ENCODE measurements at places on chromosomes 12 and 14.

GRCh38 chr12:75690296-75690955 is 179.0 kb upstream of the KRR1 start:
- no peak for DNase-seq

DNA sequence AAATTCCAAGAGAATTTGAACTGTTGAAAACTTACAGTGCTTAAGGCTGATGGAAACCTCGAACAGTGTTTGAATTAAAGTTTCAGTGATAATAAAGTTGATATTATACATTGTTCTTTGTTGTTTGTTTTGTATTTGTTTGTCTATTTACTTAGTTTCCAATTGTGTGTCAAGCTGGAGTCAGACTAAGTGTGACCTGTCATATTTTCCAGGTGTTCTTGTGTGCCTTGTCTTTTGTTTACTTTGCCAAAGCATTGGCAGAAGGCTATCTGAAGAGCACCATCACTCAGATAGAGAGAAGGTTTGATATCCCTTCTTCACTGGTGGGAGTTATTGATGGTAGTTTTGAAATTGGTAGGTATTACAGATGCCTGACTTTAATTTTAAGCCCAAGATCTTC is 6.0 kb downstream of the SLCO1C1 start:
- DNase-seq, result no peak

GRCh38 chr14:71855399-71856036 is 76.7 kb upstream of the RGS6 start:
- DNase-seq, result peak; percentile 51

DNA sequence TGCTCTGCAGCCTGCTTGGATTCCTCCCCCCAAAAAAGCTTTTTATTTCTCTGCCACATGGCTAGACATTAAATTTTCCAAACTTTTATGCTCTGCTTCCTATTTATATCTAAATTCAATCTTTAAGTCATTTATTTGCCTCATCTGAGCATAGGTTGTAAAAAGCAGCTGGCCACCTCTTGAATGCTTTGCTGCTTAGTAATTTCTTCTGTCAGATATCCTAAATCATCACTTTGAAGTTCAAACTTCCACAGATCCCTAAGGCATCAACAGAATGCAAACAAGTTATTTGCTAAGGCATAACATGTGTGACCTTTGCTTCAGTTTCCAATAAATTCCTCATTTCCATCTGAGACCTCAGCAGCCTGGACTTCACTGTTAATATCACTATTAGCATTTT is 209.6 kb downstream of the FSCB start:
- DNase-seq, result no peak

GRCh38 chr12:64781280-64782190 is 22.3 kb upstream of the GNS start:
- DNase-seq, result no peak

DNA sequence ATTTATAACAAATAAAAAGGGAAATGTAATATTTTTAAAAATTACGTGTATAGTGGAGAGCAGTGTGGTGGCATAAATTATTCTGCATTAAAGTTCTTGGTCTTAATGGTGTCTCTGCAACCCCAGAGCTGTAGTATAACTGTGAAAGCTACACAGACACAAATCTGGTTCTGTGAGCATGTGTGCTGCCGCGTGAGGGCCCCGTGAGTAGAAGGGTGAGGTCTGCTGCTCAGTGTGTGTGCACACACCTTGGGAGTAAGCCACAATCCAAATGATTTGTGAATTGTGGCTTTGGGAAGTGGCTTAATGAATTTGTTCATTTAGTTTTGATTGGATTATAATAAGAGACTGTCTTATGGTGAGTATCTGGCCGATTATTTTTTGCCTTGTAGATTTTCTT is 16.8 kb downstream of the PELI2 start:
- DNase-seq, result no peak

DNA sequence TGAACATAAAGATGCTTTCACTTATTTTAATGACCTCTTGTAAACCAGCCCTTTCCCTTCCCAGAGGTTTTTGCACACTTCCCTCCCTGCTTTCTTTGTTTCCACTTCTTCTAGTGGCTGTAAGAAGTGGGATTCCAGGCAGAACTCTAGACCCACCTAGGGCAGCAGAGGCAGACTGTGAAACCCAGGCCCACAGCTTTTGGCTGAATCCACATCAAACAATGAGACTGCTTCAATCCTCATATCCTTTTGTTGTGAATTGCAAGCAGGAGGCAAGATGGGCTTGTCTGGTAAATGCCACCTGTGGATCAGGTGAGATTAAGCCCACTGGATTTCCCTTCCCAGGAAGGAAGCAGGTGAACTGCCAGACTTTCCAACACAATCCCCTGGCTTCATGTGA is 12.8 kb downstream of the CCDC177 start:
- no peak for DNase-seq

DNA sequence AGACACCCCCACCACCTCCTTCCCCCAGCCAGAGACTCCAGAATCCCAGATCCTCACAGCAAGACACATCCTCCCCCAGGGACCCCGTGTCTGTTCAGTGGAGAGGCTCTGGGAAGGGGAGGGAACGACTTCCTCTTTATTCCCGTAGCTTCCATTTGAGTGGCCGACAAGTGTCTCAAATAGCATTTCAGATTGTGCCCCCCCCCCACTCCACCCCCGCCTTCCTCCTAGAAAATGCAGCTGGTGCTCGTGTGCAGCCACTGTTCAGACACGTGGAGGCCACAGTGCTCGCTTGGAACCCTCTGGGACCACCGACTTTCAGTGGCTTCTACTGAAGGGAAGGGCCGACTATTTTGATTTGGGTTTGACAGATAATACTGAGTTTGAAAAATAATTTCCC is 14.3 kb downstream of the PPP2R5C start:
- no peak for DNase-seq

DNA sequence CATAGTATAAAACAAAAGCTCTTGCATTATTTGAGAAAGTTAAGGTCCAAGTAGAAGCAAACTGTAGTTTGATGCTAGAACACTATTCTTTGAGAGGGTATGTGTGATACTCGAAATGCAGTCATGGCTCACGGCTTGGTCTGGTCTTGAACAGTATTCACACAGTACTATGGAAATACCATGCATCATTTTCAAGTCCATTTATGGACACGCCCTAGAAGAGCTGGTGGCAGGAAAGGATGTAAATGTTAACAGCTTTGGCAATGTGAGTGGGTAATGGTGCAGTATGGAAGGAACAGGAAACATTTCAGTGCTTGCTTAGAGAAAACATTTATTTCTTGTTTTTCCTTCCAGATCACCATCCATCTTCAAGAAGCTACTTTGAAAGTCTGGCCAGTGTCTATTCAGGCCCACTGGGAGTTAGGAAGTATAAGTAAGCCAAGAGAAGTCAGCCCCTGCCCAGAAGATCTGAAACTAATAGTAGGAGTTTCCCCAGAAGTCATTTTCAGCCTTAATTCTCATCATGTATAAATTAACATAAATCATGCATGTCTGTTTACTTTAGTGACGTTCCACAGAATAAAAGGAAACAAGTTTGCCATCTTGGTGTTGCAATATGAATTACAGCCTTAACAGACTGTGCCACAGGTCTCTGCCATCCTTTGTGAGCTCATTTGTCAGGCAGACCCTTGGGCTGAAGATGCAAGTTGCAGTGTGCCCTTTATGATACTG is 5.7 kb upstream of the AKAP5 start:
- DNase-seq, result no peak

GRCh38 chr14:32102152-32102787 is 25.2 kb downstream of the ARHGAP5 start:
- no peak for DNase-seq

DNA sequence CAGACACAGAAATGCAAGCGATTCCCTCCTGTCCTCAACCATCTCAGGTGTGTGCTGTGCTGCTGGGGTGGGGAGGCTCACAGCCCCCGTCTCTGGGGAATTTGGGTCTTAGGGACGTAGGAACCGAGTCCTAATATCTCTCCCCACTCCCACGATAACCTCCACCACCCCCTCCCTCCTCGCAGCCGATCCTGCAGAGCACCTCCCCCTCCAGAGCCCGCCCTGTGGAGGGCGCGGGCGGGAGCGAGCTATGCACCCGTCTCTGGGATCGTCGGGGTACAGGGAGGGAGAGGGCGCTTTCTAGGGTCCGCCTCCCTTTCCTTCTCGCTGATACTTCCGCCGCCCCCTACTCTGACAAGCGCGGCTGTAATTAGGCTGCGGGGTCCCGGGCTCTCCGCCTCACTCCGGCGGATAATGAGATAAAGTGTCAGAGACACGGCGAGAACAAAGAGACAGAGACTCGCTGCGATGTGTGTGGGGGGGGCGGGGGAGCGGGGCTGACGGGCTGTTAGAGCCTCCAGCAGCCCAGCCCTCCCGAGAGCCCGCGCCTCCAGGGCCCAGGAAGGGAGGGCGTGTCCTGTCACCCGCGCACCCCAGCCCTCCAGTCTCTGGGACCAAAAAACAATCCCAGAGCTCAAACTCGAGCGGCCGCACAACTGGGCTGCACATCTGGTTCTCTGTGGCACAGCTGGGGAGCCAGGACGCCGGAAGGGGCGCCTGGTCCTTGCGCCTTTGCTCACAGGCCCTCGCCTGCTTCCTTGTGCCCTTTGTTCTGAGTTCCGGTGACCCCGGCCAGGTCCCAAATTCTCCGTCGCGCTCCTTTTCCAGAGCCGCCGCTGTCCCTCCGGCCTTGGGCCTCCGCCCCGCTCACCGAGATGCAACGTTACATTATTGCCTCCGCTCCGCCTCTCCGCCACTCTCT is 8.7 kb downstream of the SHMT2 start:
- no peak for DNase-seq

DNA sequence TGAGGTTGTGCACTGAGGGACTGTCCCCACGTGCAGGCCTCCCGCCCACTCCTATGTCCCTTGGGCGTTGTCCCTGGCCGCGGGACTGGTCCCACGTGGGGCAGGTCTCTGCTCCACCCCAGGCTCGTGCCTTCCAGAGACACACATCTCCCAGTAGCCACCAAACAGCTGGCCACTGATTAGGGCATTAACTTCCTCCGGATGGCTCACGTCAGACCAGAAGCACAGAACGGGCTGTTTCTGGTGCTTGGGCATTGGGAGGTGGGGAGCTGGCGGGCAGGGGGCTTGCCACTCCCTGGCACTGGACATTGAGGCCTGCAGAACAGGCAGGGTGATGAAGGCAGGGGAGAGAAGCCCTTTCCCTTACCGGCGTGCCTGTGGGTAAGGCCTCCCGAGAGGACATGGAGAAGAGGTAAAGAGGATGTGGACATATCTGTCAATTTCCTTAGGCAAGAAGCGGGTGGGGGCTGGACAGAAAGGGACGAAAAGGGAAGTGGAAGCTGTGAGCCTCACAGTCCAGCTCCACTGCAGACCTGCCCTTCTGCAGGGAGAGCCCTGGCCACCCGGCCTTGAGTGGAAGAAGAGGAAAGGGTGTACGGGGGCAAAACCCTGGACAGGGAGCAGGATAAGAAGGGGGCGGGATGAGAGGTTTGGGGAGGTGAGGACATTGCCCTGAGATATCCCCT is 101.2 kb downstream of the NINJ2 start:
- DNase-seq, result no peak

GRCh38 chr12:58470266-58471010 is 449.9 kb downstream of the LRIG3 start:
- DNase-seq, result no peak

DNA sequence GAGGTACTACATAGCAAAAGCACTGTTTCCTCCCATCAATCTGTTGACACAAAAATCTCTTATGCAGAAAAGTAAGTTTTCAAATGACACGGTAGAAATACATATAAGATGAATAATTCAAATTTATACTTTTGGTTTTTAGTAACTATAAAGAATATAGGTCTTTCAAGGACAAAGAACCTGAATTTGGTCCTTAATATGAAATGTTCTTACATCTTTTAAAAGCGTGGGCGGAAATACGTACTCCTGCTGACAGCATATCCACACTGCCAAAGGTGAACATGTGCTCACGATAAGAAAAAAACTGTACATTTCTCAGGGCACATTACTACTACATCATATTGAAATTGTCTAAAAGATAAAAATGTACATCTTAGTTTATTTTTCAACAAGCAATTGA is 127.6 kb downstream of the FOXN3 start:
- no peak for DNase-seq

DNA sequence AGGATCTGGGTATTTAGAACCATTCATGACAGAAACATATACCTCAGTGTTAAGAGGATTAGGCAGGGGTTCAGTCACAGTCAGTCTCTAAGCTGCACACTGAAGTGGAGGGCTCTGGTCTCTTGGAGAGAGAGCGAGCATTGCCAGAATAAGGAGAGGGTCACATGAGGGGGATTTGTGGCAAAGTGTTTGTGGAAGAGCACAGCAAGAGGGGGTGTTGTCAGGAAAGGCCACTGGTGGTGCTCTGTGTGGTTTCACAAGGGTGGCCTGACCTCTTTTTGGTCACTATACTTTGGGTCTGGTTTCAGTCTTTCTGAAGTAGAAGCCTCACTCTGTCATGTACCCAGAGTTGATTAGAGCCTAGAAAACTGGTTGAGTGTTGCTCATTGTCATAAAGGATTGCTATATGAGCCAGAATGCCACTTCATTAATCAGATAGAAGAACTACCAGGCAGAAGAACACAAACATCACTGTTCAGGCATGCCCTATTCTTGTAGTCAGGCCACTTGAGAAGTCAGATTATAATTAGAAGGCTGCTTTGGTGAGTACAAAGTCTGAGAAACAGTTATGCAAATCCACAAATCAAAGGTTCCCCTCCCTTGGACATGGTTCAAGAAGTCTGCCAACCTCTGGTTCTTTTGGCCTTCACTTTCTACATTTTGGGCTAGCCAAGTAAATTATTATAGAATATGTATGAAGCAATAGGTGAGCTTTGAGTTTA is 8.4 kb downstream of the TMEM19 start:
- DNase-seq, result no peak

DNA sequence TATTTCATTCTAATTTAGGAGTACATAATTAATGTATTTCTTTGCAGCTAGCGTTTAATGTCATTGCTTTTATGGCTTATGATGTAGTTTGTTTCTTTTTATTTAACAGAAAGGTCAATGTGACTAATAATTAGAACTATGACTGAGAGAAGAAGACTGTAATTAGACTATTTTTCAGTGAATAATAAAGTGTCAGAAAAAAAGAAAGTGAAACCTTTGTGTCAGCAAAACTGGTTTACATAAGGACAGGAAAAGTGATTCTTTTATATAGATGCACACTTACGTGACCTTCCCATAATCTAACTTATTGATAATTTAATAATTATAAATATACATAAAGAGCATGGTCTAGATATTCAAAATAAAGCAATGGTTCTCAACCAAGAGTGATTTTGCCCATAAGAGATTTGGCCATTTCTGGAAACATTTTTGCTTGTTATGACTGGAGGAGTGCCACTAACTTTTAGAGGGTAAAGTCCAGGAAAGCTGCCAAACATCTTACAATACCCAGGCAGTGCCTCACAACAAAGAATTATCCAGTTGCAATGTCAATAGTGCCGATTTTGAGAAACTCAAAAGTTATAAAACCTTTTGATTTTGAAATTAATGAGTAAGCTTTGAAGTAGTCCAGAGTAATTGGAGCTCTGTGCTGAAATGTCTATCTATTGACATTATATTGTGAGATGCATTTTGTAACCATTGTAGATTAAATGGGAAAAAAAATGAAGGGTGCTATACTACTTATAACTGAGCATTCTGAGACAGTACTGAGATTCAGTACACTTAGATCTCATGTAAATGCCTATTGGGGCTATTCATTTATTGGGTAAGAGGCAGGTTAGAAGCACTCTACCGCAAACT is 227.1 kb downstream of the C12orf50 start:
- no peak for DNase-seq

- no peak for DNase-seq
Observed at GRCh38 chr12:68831272-68831671, 23.3 kb downstream of the MDM2 start.

GRCh38 chr12:73362666-73363065 is 1090.5 kb downstream of the TRHDE start:
- DNase-seq, result no peak
